ENCODE measurements at places on chromosomes 6 and 20. TPM values are rescaled to one million over a fixed set of nuclear protein-coding genes. Genes with fewer than 3 reads are reported as not detected.

DNA sequence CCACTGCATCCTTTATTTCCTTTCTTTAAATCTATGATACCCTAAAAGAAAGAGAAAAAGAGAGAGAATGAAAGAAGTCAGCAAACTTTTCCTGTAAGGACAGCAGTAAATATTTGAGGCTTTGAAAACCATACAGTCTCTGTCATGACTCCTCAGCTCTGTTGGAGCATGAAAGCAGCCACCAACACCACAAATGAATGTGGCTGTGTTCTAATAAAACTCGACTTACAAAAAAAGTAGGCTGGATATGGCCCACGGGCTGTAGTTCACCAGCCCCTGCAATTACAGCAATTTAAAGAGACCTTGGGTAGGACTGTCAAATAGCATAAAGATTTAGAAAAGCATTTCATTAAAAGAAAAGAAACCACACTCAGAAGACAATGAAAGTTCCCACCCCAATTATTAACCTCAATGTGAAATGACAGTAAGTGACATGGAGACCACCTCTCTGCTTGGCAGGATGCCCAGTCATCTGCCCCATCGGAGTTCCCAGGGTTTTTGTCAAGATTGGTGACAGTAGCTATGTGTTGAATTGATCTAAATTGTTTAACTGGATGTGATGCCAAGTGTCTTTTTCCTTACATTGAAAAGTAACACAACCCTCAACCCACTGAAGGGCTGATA is 50.9 kb downstream of the TNFRSF21 start:
- H3K4me3 ChIP-seq = no peak overlapping the region
- no peak for DNase-seq
- H3K27ac ChIP-seq = no peak overlapping the region
- H3K36me3 ChIP-seq = no peaks in the 10 kb centered on the region

- no peak overlapping the region for H3K27ac ChIP-seq
- no peaks in the 10 kb centered on the region for H3K36me3 ChIP-seq
- H3K4me1 ChIP-seq = peaks cover 7% of the 10 kb centered on the region
- H3K27me3 ChIP-seq = peaks cover 7% of the 10 kb centered on the region
Measured at GRCh38 chr6:116458264-116458663, 2.9 kb upstream of the CALHM6 start.

DNA sequence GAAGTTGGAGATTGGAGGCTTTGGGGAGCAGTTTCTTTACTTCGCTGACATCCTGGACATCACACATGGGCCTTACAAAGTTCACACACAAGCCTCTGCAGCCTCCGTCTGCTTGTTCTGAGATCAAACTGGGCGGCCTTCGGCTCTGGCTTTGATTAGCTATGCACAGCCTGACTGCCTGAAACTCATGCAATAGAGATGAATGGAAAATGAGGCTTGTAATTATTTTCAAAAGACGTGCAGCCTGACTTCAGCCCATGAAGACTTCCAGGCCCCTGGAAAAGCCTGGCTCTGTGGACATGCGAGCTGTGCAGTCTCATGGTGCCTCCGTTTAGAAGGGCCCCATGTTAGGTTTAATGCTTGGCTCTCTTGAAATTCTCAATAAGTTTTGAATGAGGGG is 480.5 kb upstream of the SULF2 start:
- H3K4me3 ChIP-seq = no peak overlapping the region
- no peaks in the 10 kb centered on the region for H3K27me3 ChIP-seq

- H3K27ac ChIP-seq = no peak overlapping the region
- DNase-seq = no peak
- peaks cover 4% of the 10 kb centered on the region for H3K36me3 ChIP-seq
- no peak overlapping the region for H3K4me3 ChIP-seq
Measured at GRCh38 chr6:109079981-109080380, 14.7 kb downstream of the SESN1 start.

DNA sequence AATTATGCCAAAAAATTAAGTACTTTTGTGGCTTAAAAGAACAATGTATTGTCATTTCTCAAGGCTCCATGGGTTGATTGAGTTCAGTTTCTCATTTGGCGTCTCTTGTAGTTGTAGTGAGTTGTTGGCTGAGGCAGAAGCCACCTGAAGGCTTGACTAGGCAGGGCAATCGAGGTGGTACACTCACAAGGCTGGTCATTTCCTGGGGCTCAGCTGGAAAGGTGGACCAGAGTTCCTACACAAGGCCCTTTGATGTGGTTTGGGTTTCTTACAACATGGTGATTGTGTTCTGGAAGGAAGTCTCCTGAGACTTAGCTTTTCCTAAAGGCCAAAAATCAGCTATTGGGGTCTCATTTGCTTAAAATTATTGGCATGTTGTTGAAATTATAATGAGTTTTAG is 22.6 kb downstream of the MAS1 start:
- no peaks in the 10 kb centered on the region for H3K4me1 ChIP-seq
- H3K36me3 ChIP-seq = no peaks in the 10 kb centered on the region
- H3K4me3 ChIP-seq = no peak overlapping the region
- H3K27me3 ChIP-seq = no peaks in the 10 kb centered on the region

- H3K36me3 ChIP-seq = no peaks in the 10 kb centered on the region
- H3K4me3 ChIP-seq = no peak overlapping the region
- H3K27ac ChIP-seq = no peak overlapping the region
- H3K4me1 ChIP-seq = no peaks in the 10 kb centered on the region
Measured at GRCh38 chr6:168355716-168356522, 36.3 kb upstream of the DACT2 start.

DNA sequence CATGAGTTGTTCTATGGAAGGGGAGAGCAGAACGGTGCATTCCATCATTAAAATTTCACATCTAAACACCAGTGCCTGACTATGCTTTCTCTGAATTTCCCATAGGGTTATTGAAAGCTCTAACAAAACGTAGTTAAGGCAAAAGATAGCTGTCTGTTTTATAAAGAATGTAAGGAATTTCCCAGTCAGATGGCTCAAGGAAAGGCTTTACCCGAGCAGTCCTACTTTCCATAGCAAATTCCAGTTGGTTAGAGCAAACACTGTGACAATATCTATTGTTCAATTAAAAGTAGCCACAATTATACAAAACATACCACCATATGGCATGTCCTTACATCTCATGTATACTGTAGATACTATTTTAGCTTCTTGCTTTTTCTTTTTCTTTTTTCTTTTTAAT is 1059.5 kb upstream of the FLRT3 start:
- no peaks in the 10 kb centered on the region for H3K27me3 ChIP-seq
- no peaks in the 10 kb centered on the region for H3K4me1 ChIP-seq
- no peak for DNase-seq
- no peak overlapping the region for H3K27ac ChIP-seq

- no peak overlapping the region for H3K27ac ChIP-seq
- no peaks in the 10 kb centered on the region for H3K27me3 ChIP-seq
- DNase-seq = no peak
- no peak overlapping the region for H3K4me3 ChIP-seq
Measured at GRCh38 chr20:33679758-33680485, 5.7 kb upstream of the NECAB3 start.

- no peaks in the 10 kb centered on the region for H3K4me1 ChIP-seq
- H3K4me3 ChIP-seq = peak within 1 kb of the TSS; percentile 90
- H3K36me3 ChIP-seq = no peaks in the 10 kb centered on the region
- H3K27me3 ChIP-seq = no peaks in the 10 kb centered on the region
- peak within 1 kb of the TSS; percentile 96 for H3K27ac ChIP-seq
- DNase-seq = no peak
Measured at GRCh38 chr6:143060806-143061596, at the start of gene AIG1. Gene AIG1 (plus strand): TSS chr6:143060889. CDS start chr6:143060926, 37 bp downstream.

DNA sequence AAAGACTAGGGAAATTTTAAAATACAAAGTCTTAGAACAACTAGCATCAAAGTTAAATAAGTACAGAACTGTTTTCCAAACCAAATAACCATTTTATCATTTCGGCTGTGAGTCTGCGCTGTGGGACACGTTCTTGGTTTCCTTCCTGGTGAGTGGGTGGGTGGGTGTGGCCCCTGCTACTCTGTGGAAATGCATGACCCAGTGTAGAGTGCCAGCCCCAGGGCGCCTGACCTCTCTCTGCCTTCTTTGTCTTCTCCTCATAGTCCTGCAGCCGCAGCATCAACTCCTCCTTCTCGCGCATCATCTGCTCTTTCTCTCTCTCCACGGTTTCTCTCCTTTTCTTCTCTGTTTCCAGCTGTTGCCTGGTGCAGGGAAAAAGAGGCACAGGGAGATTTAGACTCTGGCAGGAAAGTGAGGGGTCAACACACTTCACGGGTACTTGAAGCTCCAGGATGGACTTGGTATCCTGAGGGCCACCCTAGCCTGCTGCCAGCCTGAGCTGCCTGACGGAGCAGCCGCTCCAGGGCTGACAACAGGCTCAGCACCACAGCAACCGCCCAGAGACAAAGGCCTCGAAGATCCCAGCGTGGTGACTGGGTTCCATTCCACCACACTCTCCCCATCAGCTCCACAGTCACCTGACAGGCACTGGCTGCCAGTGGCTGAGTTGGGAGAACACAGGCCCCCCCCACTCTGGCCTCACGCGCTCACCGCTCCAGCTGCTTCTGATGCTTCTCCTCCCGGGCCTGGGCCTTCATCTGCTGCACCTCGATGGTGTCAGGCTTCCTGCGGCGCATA is 48.4 kb downstream of the EZR start:
- no peak for DNase-seq
- H3K36me3 ChIP-seq = peaks cover 98% of the 10 kb centered on the region
- H3K27me3 ChIP-seq = no peaks in the 10 kb centered on the region
- H3K4me1 ChIP-seq = peaks cover 9% of the 10 kb centered on the region
- no peak overlapping the region for H3K4me3 ChIP-seq

DNA sequence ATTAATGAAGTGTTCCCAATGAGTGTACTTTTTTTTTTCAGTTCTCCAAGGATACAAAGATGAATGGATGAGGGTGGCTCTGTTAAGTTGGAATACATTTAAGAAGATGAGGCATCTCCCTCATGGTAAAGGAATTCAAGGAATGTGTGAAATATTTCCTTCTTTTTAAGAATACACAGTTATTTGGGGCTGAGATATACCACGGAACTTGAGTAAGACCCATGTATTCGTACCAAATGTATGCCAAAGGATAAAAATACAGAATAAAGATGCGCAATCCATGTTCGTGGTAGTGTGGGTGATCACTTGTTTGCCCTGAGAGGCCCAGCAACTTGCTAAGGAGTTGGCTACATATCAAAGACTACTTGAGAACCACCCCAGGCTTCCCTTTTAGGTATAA is 164.2 kb upstream of the TCF21 start:
- no peaks in the 10 kb centered on the region for H3K27me3 ChIP-seq
- no peaks in the 10 kb centered on the region for H3K36me3 ChIP-seq
- H3K4me3 ChIP-seq = no peak overlapping the region
- H3K4me1 ChIP-seq = no peaks in the 10 kb centered on the region
- DNase-seq = no peak

GRCh38 chr6:26032340-26033084 is 54.7 kb upstream of the HFE start:
- no peak for DNase-seq
- H3K4me3 ChIP-seq = peak overlapping the region; percentile 64

DNA sequence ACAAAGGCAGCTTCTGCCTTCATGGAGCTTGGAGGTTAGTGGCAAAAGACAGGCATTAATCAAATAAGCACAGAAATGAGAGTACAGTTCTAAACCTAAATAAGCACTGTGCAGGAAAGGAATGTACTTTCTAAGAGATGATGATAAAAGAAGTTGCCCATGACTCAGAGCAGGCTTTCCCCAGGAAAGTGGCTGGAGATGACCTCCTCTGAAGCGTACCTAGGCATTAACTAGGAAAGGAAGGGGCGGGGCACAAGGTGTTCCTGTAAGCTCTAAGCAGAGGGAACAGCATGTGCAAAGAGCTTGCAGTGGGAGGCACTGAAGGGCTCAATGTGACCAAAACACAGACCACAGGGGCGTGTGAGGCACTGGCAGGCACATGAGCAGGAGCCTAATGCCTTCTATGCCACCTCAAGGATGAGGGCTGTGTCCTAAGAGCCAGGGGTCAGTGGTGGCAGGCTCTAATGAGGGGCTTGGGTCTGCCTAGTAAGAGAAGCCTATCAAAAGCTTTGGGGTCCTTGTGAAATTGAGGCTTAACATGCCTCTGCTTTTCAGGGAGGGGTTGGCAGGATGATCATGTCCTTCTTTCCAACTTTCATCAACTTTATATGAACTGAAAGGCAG is 4.9 kb downstream of the SSTR4 start:
- no peak overlapping the region for H3K4me3 ChIP-seq
- peaks cover 41% of the 10 kb centered on the region for H3K27me3 ChIP-seq
- no peak overlapping the region for H3K27ac ChIP-seq
- no peak for DNase-seq
- H3K4me1 ChIP-seq = no peaks in the 10 kb centered on the region

GRCh38 chr6:169940481-169941271 is 189.3 kb downstream of the ERMARD start:
- no peak overlapping the region for H3K4me3 ChIP-seq
- no peak for DNase-seq
- H3K4me1 ChIP-seq = no peaks in the 10 kb centered on the region
- H3K27me3 ChIP-seq = peaks cover 10% of the 10 kb centered on the region
- no peak overlapping the region for H3K27ac ChIP-seq

- no peak overlapping the region for H3K27ac ChIP-seq
- no peak overlapping the region for H3K4me3 ChIP-seq
- no peaks in the 10 kb centered on the region for H3K4me1 ChIP-seq
- H3K27me3 ChIP-seq = no peaks in the 10 kb centered on the region
- no peaks in the 10 kb centered on the region for H3K36me3 ChIP-seq
Measured at GRCh38 chr6:72720464-72720863, 98.6 kb downstream of the KCNQ5 start.

DNA sequence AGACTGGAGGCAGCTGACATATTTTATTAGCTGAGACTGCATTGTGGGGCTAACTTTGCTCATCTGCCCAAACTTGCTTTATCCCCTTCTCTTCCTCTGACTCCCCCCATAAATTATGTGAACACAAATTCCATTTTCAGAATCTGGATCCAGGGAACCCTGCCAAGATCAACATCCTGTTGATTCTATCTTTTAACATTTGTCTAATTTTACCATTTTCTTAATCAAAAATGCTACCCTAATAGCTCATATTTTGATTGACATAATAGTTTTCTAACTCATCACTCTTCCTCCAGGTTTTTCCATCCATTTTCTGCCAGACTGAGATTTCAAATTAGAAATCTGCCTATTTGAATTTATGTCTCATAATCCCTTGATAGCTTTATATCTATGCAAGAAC is 184.7 kb upstream of the PRSS16 start:
- no peaks in the 10 kb centered on the region for H3K27me3 ChIP-seq
- DNase-seq = no peak
- no peak overlapping the region for H3K4me3 ChIP-seq

DNA sequence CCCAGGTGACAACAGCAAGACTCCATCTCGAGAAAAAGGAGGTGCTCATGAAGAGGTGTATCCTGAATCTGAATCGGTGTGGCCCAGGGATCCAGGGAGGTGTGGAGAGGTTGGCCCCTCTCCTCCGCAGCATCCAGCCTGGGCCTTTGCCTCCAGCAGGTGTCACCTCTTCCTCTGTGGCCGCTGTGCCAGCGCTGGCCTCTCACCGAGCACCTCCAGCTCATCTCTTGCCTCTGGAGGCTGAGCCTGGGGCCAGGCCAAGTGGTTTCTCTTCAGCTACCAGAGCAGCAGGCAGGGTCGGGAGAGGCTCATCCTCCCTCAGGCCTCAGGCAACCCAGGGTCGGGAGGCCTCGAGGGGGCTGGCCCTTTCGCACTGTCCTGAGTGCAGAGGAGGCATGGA is 1.2 kb upstream of the COL20A1 start:
- H3K4me1 ChIP-seq = no peaks in the 10 kb centered on the region
- H3K36me3 ChIP-seq = peaks cover 17% of the 10 kb centered on the region
- no peak overlapping the region for H3K4me3 ChIP-seq
- DNase-seq = no peak

Gene ITPR3
- total RNA-seq = 111 TPM

Gene RPS10
- total RNA-seq = 875 TPM

Gene MYT1
- 0.12 TPM for total RNA-seq

Gene GPR63
- 0.55 TPM for total RNA-seq

Gene C20orf204
- total RNA-seq = 1.9 TPM

Gene KCNG1
- total RNA-seq = not detected

Gene GTSF1L
- total RNA-seq = not detected

Gene FOXC1
- total RNA-seq = 4.9 TPM

Gene SLPI
- 966 TPM for total RNA-seq

Gene PDE7B
- total RNA-seq = 4.2 TPM

Gene VSTM2L
- 12.9 TPM for total RNA-seq

Gene PTK6
- total RNA-seq = 4.9 TPM

Gene BPIFB6
- not detected for total RNA-seq
